HAP-1 (cell line): ENCODE measurements at places on chromosomes 2 and 18.

GRCh38 chr2:108632332-108633160 lies 86.7 kb upstream of the RANBP2 start:
- DNase-seq, result no peak

DNA sequence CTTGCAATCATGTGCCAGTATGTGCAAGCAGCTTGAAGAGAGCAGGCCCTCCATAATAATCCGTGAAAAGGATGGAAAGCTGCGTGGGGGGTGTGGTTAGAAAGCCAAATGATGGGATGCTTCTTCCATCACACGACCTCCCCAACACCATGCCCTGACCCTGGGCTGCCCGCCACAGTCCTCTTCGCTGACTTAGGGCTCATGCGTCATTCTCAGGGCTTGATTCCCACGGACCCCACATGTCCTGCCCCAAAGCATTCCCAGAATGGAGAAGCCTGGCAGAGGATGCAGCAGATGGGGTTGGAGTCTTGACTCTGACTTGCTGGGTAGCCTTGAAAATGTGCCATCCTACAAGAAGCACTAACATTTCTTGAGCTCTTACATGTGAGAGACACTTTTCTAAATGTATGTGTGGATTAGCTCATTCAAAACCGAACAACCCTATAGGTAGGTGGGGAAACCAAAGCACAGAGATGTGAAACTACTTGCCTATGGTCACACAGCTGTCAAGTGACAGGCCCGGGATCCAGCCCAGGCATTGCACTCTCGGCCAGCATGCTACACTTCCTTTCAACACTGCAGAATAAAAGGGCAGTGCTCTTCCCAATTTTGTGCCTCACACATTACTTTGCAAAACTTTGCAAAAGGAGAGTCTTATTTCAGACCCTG lies 3.7 kb downstream of the TNS1 start:
- DNase-seq, result no peak

DNA sequence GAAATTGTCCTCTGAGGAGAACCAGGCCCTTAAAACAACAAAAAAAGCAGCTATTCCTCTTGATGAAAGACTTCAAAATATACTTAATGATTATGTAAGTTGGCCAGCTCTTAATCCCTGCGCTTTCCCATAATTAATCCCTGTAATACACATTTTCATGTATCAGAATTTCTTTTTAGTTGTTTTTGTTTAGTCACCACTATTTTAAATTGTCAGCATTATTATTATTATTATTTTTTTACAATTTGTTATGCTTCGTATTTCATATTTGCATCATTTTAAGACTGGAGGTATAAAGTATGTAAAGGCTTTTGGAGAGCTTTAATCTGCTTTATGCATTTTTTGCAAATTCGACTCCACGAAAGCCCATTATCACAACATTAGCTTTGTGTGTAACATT lies 152.9 kb downstream of the ACOXL start:
- DNase-seq, result no peak

GRCh38 chr2:38975042-38975441 lies 85.4 kb downstream of the ARHGEF33 start:
- DNase-seq, result no peak

GRCh38 chr2:98484121-98484557 lies 39.5 kb downstream of the INPP4A start:
- no peak for DNase-seq

GRCh38 chr2:170716851-170717598 lies 1.9 kb downstream of the SP5 start:
- DNase-seq, result no peak

- DNase-seq, result no peak
These were observed 14.4 kb upstream of the PIK3C3 start for GRCh38 chr18:41940506-41941215.

DNA sequence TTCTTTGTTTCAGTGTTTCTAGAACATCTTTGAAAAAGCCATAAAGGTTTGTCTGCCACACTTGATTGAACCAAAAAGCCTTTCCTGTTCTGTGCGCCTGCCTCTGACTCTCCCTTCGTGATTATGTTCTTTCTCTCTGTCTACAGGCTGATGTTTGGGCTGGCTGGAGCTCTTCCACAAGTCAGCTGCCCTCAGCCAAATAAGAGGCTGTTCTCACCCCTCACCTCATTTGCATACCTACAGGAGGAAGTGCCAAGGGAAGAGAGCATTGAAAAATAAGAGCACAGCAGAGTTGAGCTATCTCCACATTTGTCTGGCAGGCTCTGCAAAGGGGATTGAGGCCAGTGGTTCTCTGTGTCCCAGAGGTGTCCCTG lies 15.8 kb downstream of the INPP5D start:
- no peak for DNase-seq

- peak; percentile 55 for DNase-seq
These were observed 215.6 kb upstream of the MAP2 start for GRCh38 chr2:209208211-209208610.

GRCh38 chr18:57748770-57749603 lies 54.1 kb downstream of the ATP8B1 start:
- DNase-seq, result no peak

DNA sequence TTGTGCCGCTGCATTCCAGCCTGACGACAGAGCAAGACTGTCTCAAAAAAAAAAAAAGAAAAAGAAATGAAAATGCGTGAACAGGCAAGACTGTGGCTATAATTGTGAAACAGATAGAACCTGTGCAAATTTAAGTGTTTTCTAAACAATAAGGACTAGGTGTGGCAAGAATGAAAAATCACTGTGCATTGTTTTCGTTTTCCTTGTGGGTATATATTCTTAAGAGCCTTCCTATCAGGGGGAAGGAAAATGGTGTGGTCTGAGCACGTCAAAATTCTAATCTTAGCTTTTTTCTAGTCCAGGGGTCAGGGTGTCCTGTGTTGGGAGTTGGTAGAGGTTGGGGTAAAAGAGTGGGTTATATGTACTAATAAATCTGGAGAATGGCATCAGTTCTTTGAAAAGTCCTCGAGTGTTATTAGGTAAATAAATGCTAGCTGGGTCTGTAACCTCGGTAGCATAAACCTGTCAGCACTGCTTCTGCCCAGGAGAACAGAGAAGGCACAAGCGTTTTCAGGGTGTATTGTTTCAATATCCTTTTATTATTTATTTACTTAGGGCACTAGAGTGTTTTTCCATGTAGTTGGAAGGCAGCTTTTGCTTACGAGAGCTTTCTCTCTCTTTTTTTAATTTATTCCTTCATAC lies 11.6 kb downstream of the ATP6V1C2 start:
- no peak for DNase-seq

GRCh38 chr2:23503097-23503496 lies 118.1 kb downstream of the KLHL29 start:
- DNase-seq, result no peak

DNA sequence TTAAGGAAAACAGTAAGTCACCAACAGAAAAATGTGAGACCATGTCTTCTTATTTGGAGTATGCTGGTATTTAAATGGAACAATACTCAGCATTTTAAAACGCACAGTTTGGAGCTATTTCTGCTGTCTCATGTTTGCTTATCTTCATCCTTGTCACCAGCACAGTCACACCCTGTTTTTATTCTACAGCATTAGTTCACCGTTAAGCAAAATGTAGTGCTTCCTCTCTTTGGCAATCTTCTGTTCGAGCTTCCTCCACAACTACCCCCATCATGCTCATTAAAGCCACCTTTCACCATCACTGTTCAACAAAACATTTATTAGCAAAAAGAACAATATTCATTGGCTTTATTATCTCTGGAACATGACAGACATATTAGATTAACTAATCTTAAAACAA lies 64.0 kb downstream of the SLC40A1 start:
- DNase-seq, result no peak

DNA sequence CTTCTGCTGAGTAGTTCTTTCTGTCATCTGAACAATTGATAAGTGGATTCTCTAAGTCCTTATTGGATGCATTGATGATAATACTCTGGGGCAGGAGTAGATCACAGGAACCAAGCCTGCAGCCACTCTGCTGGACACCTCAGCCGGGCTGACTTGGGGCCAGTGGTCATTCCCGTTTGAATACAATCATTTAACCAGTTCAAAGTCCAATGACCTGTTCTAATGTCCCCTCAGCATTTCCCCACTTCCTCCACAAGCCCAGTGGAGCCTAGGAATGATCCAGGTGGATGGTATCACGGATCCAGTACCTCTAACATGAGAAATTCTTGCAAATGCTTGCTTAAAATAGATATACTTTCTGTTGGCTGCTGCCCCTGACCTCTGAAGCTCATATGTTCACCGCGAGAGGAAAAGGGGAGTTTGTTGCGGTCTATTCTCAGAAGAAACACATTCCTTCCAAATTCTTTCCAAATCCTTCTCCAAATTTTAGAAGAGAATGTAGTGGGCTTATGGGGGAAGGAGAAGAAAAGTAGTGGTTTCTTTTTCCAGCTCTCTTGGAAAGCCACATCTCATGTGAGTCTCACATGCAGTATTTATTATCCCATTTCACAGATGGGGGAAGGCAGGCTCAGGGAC lies 170.9 kb downstream of the INHBB start:
- no peak for DNase-seq

DNA sequence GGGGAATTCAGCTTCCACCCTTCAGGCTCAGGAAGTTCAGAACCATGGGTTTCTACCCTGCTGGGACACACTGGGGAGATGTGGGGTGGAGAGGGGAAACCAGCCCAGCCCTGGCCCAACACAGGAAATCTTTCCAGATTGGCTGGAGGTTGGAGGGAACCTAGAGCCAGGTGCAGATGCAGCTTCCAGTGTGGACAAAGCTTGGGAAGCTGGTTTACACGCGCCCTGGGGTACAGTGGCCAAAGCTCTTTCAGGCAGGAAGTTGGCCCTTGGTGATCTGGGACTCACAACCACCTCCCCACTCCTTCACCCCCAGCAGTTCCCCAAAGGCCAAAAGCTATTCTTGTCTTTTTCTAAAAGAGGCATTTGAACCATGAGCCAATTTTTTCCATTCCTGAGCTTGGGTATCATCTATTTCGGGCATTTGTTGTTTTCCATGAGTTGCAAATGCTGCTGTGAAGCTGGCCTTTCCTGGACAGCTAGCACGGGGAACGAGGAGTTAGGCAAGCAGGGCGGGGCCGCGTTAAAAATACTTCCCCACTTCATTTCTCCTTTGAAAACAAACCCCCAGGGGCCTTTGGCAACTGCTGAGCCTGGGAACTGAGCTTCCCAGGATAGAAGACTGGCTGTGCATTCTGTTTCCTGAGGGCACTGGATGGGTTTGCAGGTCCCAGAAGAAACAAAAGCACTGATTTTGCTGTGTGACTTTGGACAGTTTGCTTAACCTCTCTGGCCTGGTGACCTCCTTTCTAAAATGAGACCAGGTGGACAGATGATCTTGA lies 3.1 kb upstream of the ARID5A start:
- DNase-seq, result peak; percentile 38

DNA sequence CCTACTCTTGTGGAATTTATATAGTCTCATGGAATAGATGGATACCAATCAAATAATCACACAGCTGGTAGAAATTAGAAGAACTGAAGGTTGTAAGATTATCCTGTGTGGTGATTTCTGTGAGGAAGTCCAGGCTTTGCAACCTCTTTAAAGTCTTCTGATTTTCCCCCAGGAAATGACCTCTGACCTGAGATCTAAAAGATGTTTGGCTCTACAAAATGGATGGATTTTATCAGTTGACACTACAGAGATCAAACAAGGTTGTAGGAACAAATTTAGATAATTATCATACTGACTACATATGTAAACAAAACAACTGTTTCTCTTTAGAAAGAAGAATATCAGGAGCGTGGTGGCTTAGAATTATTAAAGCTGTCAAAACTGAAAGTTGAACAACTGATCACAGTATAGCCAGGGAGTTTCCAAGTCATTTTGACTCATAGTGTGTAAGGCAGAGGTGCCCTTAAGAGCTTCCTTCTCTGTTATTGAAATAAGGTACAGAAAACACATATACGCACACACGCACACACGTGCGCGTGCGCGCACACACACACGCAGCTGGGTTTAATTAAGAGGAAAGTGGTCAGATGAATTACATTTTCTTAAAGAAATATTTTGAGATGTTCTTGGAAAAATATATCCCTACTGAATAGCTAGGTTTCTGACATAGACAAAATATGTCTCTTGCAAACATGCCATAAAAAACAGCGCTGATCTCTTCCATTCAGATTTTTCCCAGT lies 35.5 kb upstream of the PELI1 start:
- no peak for DNase-seq

- no peak for DNase-seq
These were observed 194.0 kb downstream of the BABAM2 start for GRCh38 chr2:28084564-28084963.

- no peak for DNase-seq
These were observed 95.5 kb downstream of the MTCL1 start for GRCh38 chr18:8800876-8801262.

- DNase-seq, result peak; percentile 31
These were observed 42.1 kb downstream of the FARSB start for GRCh38 chr2:222613715-222614331.

- DNase-seq, result no peak
These were observed 201.7 kb downstream of the NAPG start for GRCh38 chr18:10727477-10727876.

GRCh38 chr2:25494616-25495015 lies 152.9 kb upstream of the DNMT3A start:
- no peak for DNase-seq

- DNase-seq, result no peak
These were observed 221.0 kb upstream of the TFPI start for GRCh38 chr2:187775196-187775595.

- DNase-seq, result no peak
These were observed 63.3 kb upstream of the AQP4 start for GRCh38 chr18:26928670-26929313.

GRCh38 chr2:98269274-98269673 lies 77.0 kb upstream of the CNGA3 start:
- peak; percentile 60 for DNase-seq
